ENCODE measurements at places on chromosomes 4 and X.

DNA sequence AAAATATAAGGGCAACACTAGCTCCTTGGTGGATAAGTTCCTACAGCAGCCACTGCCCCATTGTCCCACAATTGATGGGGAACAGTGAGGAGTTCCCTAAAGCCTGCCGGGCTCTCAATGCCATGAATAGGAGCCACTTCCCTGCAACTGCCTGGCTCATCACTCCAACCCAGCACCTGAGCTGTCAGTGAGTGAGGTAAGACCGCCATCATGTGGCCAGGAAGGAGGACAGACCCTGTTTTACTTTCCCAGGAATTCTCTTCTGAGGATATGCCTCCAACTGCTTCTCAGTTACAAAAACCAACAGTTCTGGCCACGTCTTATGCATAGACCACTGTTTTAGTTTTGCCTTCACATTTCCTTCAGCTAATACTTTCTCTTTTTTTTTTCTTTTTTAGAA is 45.5 kb downstream of the SRPX start:
- no peaks in the 10 kb centered on the region for H3K36me3 ChIP-seq
- H3K27ac ChIP-seq = no peak overlapping the region
- no peak overlapping the region for H3K4me3 ChIP-seq
- no peaks in the 10 kb centered on the region for H3K27me3 ChIP-seq

DNA sequence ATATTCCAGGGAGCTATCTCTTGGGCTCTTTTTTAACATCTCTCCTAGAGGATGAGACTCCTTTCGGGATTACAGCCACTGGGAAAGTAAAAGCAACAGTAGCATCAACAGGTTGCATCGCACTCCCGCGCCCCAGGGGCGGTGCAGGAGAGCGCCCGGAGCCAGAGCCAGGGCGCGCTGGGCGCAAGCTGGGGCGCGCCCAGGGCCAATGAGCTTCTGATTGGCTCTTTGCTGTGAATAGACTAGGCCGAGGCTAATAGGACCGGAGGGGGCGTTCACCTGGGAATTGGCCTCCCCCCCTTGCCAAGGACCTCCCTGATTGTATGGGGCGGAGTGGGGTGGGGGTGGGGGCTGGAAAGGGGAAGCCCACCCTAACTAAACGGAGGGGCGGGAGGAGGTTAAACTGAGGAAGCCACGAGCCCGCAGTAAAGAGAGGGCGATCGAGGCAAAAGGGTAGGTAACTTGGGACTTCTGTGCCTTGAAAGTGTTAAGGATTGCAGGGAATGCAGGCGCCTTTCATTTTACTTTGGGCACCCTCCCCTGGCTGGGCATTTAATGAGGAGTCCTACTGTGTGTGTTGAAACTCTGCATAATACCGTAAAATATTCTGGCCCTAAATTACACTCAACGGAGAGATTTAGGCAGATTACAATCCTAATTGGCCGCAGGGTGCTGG is 1.1 kb upstream of the ATOH1 start:
- H3K36me3 ChIP-seq = no peaks in the 10 kb centered on the region
- peaks cover 19% of the 10 kb centered on the region for H3K4me1 ChIP-seq
- H3K4me3 ChIP-seq = no peak overlapping the region
- DNase-seq = no peak
- H3K27ac ChIP-seq = no peak overlapping the region

GRCh38 chr4:26116057-26116456 is 202.0 kb downstream of the SMIM20 start:
- H3K27me3 ChIP-seq = no peaks in the 10 kb centered on the region
- H3K27ac ChIP-seq = no peak overlapping the region
- no peak overlapping the region for H3K4me3 ChIP-seq
- no peaks in the 10 kb centered on the region for H3K36me3 ChIP-seq

DNA sequence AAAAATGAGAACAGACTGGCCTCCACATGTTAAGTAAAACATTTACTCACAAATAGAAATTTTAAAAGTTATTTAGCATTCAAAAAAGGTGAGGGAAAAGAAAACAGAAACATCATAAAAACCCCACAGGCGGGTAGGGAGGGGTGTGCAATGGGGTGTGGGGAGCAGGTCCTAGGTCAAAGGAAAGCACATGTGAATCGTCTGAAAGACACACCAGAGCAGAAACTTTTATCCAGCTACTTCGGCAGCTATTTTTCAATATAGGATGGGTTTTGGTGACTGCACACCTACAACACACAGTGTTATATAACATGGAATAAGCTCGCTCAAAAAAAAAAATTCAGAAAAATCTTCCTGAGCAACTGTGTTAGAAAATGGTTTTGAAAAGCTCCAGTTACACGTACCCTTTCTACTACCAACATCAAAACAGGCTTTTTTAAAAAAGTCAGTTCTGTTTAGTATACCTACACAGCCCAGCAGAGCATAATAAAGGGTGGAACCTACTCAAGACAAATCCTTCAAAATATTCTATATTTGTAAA is 1.6 kb downstream of the OTUD4 start:
- H3K27me3 ChIP-seq = no peaks in the 10 kb centered on the region
- peak; percentile 41 for DNase-seq
- peaks cover 12% of the 10 kb centered on the region for H3K4me1 ChIP-seq
- H3K4me3 ChIP-seq = peak overlapping the region; percentile 86
- peaks cover 2% of the 10 kb centered on the region for H3K36me3 ChIP-seq
- peak overlapping the region; percentile 98 for H3K27ac ChIP-seq

DNA sequence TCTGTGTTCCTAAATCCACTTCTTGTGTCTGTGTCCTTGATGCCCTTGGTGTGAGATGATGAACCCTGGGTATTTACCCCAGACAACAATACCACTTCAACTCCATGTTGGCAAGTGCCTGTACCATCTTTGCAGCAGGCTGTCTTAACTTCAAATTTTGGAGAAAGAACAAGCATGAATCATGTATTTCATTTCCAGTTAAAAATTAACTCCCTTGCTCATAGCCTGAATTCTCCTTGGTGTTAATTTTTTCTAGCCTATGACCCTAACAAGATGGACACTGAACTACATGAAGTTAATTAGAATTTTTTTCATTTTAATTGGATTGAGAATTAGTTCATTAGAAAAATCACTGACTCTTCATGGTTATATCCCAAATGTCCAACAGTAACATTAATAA is 267.8 kb upstream of the INTU start:
- no peak for DNase-seq
- no peaks in the 10 kb centered on the region for H3K36me3 ChIP-seq
- no peak overlapping the region for H3K27ac ChIP-seq
- no peaks in the 10 kb centered on the region for H3K4me1 ChIP-seq
- H3K4me3 ChIP-seq = no peak overlapping the region
- no peaks in the 10 kb centered on the region for H3K27me3 ChIP-seq

GRCh38 chr4:6345096-6345830 is 75.6 kb downstream of the WFS1 start:
- H3K27ac ChIP-seq = no peak overlapping the region
- no peaks in the 10 kb centered on the region for H3K27me3 ChIP-seq
- no peak for DNase-seq
- no peaks in the 10 kb centered on the region for H3K36me3 ChIP-seq

DNA sequence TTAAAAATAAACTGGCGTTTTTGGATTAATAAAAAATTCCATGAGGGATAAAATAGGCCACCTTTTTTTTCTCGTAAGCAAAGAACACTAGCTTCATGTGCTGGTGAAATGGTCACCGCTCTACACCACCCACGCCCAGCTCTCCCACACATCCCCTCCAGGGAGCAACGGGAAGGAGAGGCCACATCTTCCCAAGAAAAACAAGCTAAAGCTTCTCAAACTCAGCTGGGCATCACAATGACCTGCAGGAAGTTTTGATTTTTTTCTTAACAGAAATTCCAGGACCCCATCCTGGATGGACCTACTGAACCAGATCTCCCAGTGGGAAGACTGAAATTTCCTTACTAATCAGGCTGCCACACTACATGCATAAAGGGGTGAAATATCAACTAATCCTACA is 9.8 kb downstream of the TSPAN5 start:
- no peak overlapping the region for H3K27ac ChIP-seq
- H3K4me3 ChIP-seq = no peak overlapping the region
- no peak for DNase-seq
- H3K4me1 ChIP-seq = no peaks in the 10 kb centered on the region

- no peaks in the 10 kb centered on the region for H3K27me3 ChIP-seq
- no peak for DNase-seq
- H3K4me3 ChIP-seq = no peak overlapping the region
- H3K36me3 ChIP-seq = no peaks in the 10 kb centered on the region
Measured at GRCh38 chr4:26161030-26161824, 159.6 kb upstream of the RBPJ start.

- no peak for DNase-seq
- no peaks in the 10 kb centered on the region for H3K4me1 ChIP-seq
- H3K36me3 ChIP-seq = no peaks in the 10 kb centered on the region
- H3K27ac ChIP-seq = no peak overlapping the region
Measured at GRCh38 chr4:56324011-56324610, 63.2 kb downstream of the AASDH start.

GRCh38 chr4:186924723-186925122 is 201.1 kb upstream of the FAT1 start:
- no peaks in the 10 kb centered on the region for H3K36me3 ChIP-seq
- no peak overlapping the region for H3K27ac ChIP-seq
- no peaks in the 10 kb centered on the region for H3K4me1 ChIP-seq
- no peaks in the 10 kb centered on the region for H3K27me3 ChIP-seq

DNA sequence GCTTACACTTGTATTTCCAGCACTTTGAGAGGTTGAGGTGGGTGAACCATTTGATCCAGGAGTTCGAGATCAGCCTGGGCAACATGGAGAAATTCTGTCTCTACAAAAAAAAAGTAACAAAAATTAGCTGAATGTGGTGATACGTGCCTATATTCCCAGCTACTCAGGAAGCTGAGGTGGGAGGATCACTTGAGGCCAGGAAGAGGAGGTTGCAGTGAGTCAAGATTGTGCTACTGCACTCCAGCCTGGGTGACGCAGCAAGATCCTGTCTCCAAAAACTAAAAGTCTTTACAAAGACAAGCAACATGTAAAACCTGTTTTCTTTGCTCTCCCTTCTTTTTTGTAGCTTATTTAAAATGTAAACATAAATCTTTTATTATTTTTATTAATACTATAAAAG is 1156.1 kb downstream of the FAT4 start:
- H3K4me3 ChIP-seq = no peak overlapping the region
- no peaks in the 10 kb centered on the region for H3K4me1 ChIP-seq
- no peaks in the 10 kb centered on the region for H3K36me3 ChIP-seq
- no peak for DNase-seq
- H3K27me3 ChIP-seq = no peaks in the 10 kb centered on the region

DNA sequence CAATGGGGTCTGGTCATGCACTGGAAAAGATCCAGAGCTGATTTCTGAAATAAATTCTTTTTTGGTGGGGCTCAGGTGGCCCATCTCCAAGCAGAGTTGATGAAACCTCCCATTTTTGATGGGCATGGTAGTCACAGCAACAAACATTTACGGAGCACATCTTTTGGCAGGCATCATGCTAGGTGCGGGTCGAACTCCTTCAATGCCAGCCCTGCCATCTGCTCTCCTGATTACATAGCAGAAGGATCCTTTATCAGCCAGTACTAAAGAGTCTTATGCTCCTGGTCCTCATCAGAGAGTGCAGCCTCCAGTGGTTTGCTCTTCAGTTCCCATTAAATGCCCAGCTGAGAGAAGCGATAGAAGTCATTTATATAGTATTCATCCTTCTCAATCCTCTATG is 121.7 kb downstream of the GRXCR1 start:
- H3K27me3 ChIP-seq = no peaks in the 10 kb centered on the region
- H3K36me3 ChIP-seq = no peaks in the 10 kb centered on the region
- no peak for DNase-seq

DNA sequence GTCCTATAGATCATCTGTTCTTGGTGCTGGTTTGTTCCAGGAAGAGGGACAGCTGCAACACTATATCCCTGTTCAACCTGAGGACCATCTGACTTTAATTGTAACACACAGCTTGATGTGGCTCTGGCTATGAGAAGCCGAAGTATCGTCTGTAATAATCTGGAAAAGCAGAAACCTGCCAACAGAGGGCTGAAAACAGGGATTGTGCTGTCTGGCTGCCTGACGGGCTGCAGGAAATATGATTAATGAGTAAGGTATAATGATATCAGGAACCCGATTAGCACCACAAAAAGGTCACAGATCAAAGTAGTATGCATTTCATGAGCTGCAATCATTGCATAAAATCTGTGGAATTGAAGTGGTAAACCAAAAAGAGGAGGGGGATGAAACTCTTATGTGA is 170.4 kb upstream of the MAB21L2 start:
- no peaks in the 10 kb centered on the region for H3K4me1 ChIP-seq
- no peak for DNase-seq
- H3K36me3 ChIP-seq = no peaks in the 10 kb centered on the region
- H3K27me3 ChIP-seq = no peaks in the 10 kb centered on the region
- H3K27ac ChIP-seq = no peak overlapping the region

- peaks cover 46% of the 10 kb centered on the region for H3K4me1 ChIP-seq
- DNase-seq = no peak
- H3K4me3 ChIP-seq = no peak overlapping the region
- H3K27me3 ChIP-seq = no peaks in the 10 kb centered on the region
- no peak overlapping the region for H3K27ac ChIP-seq
Measured at GRCh38 chr4:76485450-76485849, 50.4 kb downstream of the SHROOM3 start.

DNA sequence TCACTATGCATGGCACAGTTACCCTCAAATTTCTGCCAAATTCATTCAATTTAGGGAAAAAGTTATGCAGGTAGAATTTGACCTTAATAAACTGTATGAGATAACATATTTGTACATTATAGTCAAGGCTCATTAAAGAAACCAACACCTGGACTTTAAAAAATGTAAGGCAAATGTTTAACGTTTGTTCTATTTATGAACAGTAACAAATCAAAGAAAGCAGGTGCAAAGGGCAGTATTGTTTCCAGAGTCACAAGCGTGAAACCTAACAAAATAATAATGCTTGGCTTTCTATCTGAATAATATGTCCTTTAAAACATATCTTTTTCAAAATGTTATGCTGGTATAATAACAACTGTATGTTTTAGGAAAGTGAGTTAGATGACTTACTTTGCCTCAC is 41.2 kb downstream of the LIN54 start:
- no peak overlapping the region for H3K27ac ChIP-seq
- H3K27me3 ChIP-seq = no peaks in the 10 kb centered on the region
- DNase-seq = no peak
- no peaks in the 10 kb centered on the region for H3K4me1 ChIP-seq

DNA sequence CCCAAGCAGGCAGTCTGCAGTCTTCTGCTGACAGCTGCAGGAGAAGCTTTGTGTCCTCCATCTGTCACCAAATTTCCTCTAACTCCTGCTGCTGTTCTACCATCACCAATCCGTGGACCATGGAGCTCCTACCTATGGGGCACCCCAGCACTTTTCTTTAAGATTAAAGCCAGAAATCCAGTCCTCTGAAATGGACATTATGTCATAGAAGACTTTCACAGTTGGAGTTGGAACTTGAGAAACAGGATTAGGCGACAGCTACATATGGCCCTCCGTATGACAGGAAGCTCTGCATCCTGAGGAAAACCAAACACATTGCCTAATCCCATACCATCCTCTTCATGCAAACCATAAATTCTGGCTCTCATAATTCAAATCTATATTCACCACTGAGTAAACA is 470.6 kb upstream of the GALNTL6 start:
- H3K4me3 ChIP-seq = no peak overlapping the region
- no peaks in the 10 kb centered on the region for H3K36me3 ChIP-seq
- H3K27ac ChIP-seq = no peak overlapping the region
- H3K4me1 ChIP-seq = no peaks in the 10 kb centered on the region
- DNase-seq = no peak
- H3K27me3 ChIP-seq = no peaks in the 10 kb centered on the region

- H3K27ac ChIP-seq = no peak overlapping the region
- no peak for DNase-seq
- H3K36me3 ChIP-seq = no peaks in the 10 kb centered on the region
- no peaks in the 10 kb centered on the region for H3K4me1 ChIP-seq
- H3K27me3 ChIP-seq = no peaks in the 10 kb centered on the region
Measured at GRCh38 chr4:119106036-119107000, 29.3 kb upstream of the MYOZ2 start.

All from liver (tissue), 10 donors.